ENCODE measurements at places on chromosomes 16 and 17. TPM values are rescaled to one million over a fixed set of nuclear protein-coding genes. Genes with fewer than 3 reads are reported as not detected.

The SSTR5 gene
- 0.47 TPM for total RNA-seq

The HSD17B1 gene
- total RNA-seq, result 3.6 TPM

The SETD1A gene
- total RNA-seq, result 19.6 TPM

DNA sequence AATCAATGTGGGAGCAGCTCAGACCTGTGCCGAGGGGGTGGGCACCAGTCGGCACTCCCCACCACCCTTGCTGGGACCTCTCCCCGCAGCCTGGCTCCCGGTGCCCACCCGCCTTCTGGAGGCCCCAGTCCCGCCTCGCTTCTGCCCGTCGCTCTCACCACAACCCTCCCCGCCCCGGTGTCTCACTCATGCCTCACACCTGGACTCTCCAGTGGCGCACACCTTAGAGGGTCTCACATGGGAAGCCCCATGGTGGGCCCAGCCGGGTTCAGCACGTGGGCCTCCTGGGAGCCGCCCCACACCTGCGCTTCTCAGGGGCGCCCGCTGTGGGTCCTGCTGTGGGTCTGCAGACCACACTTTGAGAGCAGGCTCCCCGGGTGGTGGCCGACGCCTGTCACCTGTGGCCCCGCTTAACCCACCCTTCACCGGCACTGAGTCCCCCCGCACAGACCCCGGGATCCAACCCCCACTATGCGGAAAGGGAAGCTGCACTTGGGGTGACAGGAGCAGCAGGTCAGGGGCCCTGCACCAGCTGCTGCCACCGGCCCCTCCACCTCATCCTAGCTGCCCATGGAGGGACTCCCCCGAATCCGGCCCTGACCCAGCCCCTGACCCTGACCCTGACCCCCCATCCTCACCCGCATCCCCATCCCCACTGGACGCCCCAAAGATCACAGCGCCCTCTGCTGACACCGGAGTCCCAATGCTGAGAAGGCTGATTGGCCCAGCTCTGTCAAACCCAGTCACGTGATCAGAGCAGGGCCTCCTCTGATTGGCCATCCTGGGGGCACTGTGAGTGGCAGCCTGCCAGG, 27.4 kb upstream of the SLC38A10 start:
- no peak for DNase-seq

GRCh38 chr16:4136229-4136813, 20.1 kb upstream of the ADCY9 start:
- DNase-seq, result peak; percentile 54
